Omental fat pad (tissue), 4 donors: ENCODE measurements at places on chromosomes 6 and 20. TPM values are rescaled to one million over a fixed set of nuclear protein-coding genes. Genes with fewer than 3 reads are reported as not detected.

DNA sequence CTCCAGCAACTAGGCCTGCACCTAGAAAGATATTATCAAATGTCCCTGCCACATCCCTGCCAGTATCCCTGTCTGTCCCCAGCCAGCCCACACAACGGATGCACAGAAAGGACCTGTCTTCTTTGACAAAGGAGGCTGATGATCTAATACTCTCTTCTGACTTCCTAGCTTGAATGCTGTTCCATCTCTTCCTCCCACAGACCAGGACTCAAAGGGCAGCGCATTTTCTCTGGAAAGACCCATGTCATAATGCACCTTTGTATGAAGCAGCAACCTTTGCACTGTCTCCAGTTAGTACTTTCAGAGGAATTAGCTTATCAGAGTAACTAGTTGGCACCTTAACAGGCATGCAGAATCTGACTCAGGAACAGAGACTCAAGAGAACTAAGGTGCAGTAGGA, 53.3 kb upstream of the TAF8 start:
- no peak for DNase-seq

- DNase-seq = no peak
Observed at GRCh38 chr6:7236306-7237209, 76.4 kb downstream of the SSR1 start.

DNA sequence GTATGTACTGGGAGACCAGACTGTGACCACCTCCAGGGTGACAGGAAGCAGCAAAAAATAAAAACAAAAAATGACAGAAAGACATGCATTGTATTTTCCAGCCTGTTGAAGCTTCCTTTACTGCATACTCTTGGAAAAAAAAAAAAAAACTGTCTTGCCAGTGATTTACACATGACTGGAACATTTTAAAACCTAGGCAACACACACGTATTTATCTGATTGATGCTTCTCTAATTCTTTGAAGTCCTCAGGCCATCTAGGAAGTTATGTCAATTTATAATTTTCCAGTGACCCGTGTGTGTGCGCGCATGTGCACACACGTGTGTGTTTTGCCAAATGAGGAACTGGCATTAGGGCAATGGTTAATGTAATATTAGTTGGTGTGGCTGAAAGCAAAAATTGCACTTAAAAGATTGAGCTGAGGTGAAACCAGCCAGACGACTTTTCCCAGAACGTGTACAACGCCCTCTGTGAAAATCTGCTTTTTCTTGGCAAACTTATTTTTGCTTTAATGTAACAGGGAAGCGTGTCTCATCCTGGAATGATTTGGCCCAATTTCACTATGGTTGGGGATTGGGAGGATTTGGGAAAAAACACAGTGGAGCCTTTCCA, 315.2 kb downstream of the TFAP2A start:
- no peak for DNase-seq

- no peak for DNase-seq
Observed at GRCh38 chr6:168865-169455, 123.3 kb upstream of the DUSP22 start.

GRCh38 chr20:19249106-19249879, 36.9 kb downstream of the SLC24A3 start:
- no peak for DNase-seq

GRCh38 chr6:17630511-17631073, 30.5 kb downstream of the FAM8A1 start:
- no peak for DNase-seq

DNA sequence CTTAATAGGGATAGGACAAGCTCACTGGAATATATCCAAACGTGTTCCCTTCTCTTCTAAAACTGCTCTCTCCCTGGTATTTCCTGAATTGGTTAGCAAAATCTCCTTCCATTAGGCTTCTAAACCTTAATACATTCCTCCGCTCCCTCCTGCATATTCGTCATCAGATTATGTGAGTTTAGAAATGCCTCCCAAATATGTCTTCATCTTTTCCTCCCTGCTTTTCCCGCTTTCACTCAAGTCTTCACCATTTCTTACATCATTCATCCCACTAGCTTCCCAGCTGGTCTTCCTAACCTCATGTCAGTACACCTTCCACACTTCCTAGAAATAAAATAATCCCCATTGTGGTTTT, 26.9 kb downstream of the SLC22A16 start:
- DNase-seq = no peak

GRCh38 chr20:25030649-25031207, 27.2 kb downstream of the ACSS1 start:
- DNase-seq = no peak

COL9A1 gene
- not detected for total RNA-seq

- no peak for DNase-seq
Observed at GRCh38 chr6:17159240-17159639, 57.4 kb downstream of the STMND1 start.

DNA sequence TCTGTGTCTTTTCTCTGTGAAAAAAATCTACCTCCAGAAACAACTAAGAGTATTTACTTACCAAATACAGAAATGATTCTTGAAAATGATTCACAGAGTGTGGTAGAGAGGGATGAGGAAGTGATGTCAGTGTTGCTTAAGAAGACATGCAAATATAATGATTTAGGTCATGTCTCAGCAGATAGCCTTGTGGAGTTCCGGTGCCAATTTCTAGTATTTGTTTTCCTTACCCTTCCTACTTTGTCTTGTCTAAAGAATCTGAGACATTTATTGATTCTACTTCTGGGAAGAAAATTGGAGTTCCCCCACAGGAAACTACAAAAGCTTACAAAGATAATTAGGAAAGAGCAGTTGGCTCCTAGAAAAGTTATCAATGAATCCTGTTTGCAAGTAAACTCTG, 68.8 kb downstream of the GJA1 start:
- no peak for DNase-seq

DNA sequence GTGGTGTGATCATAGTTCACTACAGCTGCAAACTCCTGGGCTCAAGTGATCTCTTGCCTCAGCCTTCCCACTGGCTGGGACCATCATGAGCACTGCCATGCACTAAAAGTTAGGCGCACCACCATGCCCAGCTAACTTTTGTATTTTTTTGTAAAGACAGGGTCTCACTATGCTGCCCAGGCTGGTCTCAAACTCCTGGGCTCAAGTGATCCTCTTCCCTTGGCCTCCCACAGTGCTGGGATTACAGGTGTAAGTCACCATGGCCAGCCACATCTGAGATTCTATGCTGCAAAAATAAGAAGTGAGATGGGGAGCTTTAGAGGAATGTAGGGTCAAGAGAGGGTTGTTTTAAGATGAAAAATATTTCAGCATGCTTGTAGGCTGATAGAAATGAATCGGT, 1.5 kb upstream of the FAM83D start:
- no peak for DNase-seq

DNA sequence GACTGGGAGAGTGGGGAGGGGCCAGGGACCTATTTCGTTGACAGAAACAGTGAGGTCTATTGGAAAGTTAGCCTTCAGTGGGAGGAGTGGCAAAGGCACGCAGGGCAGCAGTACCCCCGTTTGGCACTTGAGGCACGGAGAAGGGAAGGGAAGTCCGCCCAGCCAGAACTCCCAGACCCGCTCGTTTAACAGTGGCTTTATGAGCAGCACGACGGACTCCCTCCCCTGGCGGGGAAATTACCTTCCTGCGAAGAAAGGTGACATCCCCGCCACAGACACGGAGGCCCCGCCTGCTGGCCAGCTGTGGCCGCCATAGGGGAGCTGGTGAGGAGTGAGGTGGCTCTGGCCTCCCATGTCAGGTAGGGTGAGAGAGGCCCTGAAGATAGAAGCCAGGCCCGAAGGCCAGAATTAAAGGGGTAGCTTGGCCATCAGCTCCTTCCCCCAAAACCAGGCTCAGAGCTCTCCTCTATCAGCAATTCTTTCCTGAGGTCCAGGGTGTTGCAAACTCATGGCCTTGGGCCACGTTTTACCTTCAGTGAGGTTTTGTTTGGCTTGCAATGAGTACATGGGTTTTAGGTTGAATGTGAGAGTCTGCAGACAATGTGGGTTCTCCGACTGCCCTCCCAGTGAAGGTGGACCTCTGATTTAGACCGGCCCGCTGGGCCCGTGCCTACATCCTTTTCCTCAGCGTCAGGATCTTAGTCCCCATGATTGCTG, 123.7 kb downstream of the MRPL14 start:
- no peak for DNase-seq

DNA sequence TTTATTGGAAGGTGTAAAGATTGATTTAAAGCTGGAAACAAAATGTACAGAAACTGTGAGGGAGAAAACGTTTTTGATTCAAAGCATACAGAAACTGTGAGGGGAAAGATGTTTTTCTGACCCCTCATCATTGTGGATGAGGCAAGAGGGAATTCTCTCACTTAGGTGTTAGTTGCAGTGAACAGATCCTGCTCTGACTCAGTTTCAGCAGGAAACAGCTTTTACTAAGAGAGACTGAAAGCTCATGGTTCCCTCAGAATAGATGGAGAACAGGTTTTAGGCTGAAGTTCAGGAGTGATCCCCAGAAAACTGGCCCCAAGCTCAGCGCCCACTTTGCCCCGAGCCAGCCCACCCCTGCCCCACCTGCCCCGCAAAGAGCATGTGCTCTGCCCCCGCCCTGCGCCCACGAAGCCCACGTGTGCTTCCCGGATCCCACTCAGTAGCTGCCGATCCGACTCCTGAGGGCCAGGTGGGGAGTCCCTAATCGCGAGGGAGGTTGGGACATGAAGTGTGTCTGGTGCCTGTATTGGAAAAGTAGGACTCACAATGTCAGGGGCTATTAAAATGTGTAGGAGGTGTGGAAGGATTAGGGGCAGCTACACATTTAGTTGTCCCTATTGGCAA, 41.2 kb downstream of the DUSP22 start:
- DNase-seq = no peak

DNA sequence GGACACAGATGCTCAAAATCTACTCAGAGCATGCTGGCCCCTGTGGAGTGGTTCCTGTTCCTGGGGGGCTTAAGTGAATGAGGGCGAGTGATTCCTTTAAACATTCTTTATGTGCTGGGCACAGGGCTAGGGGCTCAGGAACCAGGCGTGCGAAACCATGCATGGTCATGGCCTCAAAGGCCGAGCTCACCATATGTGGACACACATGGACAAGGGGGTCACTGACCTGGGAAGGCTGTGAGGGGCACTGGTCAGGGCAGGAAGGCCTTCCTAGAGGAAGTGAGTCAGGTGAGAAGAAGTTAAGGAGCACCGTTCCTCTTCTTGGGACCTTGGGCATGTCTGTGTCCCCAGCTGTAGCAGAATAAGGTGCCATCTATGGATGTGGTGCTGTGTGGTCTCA, 74.6 kb upstream of the BHLHE23 start:
- DNase-seq = no peak

DNA sequence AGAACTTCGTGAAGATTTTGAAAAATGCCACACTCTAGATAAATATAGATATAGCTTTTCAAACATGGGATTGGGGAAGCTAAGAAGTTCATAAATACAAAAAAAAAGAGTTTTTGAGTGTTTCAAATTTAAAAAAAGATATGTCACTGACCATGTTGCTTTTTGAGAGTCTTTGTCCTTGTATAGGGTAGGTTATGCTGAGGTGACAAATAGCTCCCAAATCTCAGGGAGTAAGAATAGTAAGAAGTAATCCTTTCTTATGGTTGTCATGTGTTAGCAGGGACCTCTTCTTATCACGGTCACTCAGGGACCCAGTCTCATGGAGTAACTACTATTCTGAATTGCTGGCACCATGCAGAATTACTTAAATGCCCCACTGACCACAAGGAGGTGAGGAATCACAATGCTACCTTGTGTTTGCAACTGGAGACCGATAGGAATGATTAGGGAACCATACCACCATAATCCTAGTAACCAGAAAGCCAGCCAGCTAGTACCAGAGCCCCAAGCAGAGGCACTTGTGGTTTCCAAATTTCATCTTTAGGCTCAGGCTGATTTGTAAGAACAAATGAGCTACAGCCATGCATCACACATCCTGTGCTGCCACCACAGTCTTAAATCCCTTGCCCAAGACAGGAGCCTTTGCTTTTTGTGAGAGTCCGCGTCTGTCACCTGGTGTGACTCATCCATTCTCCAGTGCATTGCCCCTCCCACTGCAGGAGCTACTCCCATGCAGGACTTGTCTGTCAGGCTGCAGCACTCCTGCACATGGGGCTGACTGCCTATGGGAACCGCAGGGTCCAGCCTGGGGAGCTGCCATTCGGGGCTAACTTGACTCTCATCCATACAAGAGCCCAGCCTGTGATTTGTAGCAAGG, 42.4 kb upstream of the ADGRF4 start:
- no peak for DNase-seq

DNA sequence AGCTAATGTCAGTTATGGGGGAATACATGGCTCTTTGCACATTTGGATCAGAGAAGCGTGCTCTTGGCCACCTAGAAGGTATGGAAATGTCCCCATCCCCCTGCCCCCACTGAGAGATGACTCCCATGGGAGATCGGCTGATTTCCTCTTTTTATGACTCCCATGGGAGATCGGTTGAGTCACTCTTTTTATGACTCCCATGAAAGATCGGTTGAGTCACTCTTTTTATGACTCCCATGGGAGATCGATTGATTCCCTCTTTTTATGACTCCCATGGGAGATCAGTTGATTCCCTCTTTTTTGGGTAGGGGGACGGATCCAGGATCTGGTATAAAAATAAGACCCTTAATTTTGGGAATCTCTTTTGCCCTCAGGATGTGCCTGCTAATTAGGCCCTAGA, 10.3 kb upstream of the TAAR9 start:
- no peak for DNase-seq

DNA sequence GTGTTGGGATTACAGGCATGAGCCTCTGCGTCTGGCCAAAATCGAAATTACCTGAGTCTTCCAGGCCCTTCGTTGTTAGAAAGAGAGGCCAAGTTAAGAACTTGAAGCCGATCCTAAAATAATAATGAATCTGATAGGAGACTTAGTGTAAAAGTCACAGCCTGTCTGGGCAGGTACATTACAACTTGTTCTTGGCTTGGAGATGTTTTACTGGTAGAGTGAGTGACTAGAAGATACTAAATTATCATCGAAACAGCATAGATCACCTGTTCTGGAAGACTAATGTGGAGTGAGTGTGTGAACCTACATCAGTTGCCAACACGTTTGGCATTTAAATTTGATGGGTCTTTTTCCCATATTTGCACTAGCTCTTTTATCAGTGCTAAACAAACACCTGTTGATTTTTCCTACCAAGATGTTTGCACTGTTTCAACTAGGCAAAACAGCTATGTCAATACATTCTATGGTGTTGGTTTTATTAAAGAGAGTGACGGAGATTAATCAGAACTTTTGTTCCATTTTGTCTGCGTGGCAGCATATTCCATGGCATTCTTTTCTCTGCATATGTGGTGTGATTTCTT, 4.6 kb upstream of the TMEM217 start:
- no peak for DNase-seq

CTAGE9 gene
- total RNA-seq = not detected

DNA sequence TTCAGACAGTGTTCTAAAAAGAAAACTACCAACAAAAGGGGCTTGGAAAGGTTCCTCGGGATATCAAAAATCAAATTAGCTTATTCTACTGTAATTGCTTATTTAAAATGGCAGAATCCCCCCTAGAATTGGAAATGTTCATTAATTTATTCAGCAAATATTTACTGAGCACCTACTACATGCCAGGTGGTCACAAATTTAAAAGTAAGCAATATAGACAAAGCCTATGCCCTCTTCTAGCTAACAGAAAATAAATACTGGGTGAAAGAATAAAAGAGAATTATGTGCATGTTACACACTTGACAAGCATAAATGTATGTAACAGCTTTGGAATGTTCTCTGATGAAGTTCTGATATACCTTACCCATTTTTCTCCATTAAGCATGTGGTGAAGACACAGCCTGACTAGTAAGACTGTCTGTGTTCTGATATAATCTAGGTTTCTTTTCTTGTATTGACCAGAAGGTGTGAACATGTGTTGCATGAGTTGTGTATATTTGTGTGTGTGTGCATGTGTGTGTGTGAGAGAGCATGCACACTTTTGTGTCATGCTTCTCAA, 606.7 kb upstream of the CITED2 start:
- DNase-seq = no peak
